ENCODE measurements at places on chromosomes 2 and 18.

GRCh38 chr2:109330056-109330455, 201.1 kb downstream of the SH3RF3 start:
- DNase-seq: no peak

DNA sequence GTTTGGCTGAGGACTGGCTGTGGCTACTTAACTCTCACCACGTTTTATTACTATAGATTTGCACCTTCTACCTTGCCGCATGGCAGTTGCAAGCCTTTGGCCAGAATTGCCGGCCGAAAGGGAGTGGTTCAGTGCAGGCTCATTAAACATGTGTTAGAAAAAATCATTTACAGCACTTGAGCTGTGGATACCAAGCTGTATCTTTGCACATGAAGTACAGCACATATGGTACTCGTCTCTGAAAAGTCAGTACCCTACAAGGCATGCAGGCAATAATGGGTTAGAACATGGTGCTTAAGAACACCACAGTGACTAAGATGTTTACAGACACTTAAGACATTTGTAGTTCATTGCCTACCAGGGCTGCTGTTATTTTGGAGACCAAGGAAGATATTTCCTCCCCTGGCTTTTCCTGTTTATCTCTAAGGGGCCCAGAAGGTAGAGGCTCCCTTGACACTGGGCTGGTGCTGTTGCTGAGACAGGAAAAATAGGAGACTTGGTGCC, 103.1 kb downstream of the ZNF532 start:
- DNase-seq: no peak

DNA sequence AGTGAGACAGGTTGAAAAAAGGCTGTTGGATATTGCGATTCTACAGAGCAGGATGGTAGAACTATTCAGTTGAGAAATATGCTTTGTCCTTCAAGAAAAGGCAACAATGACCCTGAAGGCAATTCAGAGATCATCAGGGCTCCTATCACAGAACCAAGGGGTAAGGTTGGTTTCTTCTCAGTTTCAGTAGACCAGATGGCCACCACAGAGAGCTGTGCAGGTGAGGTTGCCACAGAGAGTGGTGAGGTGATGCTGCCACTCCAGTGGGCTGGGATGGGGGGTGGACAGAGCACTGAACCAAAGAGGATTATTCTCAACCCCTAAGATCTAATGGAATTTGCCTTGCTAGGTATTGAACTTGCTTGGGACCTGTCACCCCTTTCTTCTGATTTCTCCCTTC, 64.6 kb upstream of the ZBTB7C start:
- no peak for DNase-seq

DNA sequence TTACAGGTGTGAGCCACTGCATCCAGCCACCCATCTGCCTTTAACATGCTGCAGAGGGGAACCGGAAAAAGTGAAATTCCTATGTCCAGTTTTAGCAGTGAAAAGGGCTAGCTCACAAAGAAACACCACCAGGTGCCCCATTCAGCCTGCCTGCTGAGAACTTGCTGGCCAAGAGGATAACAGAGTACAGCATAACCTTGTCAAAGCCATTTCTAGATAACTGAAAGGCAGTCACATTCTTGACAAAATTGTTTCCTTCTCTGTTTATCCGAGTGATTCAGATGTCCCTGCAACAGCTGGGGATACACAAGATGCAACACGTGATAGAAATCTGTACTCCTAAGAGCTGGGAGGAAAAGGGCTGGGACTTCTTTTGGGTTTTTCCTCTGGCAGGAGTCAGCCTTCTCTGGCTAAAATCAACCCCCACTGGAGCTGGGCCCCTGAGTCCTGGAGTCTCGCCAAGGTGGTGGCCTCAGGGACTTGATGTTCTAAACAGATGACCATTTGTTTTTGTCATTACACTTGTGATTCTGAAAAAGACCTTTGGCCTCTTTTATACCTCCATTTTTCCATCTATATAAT, 505.4 kb downstream of the BCL11A start:
- DNase-seq: no peak

DNA sequence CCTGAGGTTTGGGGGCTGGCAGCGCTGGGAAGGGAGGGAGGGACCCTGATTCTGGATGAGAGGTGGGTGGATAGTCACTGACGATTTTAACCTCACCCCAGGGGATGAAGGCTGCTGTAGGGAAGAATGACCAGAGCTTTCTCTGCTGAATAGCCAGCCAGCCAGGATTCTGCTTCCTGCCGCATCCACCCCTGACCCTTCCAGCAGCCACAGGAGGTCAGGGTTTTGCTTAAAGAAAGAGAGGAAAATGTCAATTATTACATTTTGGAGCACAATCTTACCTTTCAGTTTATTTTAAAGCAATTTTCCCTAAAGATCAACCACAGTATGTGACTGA, 217.7 kb downstream of the GBX2 start:
- DNase-seq: no peak

DNA sequence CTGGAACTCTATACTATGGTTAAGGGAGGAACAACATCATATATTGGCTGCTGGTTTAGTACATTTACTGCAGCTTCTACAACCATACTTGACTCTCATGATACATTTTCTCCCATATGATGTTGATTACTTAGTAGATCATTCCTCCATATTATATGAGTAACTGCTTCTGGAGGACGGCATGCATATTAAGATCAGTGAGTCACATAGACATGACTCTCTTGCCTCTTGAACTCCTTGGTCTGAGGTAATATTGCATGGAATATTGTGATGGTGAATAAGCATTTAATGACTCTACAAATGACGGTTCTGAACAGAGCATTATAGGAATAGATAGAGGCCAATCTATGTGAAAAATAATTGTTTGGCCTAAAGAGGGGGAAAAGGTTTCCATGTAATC, 418.8 kb upstream of the SPHKAP start:
- DNase-seq: no peak

DNA sequence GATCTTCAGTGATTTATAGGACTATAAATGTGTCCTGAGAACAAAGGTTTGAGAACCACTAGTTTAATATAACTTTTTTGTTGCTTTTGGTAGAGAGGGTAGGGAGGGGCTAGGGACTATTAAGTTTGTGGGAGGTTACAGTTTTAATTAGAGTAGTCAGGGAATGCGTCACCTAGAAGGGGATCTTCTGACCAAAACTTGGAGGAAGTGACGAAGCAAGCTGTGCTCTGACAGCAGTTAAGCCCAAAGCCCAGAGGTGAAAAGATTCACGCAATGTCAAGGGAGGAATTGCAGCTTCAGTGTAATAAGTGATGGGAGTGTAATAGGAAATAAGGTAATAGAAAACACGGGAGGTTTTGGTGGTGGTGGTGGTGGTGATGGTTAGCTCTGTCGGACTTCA, 8.1 kb downstream of the TDRD15 start:
- no peak for DNase-seq

DNA sequence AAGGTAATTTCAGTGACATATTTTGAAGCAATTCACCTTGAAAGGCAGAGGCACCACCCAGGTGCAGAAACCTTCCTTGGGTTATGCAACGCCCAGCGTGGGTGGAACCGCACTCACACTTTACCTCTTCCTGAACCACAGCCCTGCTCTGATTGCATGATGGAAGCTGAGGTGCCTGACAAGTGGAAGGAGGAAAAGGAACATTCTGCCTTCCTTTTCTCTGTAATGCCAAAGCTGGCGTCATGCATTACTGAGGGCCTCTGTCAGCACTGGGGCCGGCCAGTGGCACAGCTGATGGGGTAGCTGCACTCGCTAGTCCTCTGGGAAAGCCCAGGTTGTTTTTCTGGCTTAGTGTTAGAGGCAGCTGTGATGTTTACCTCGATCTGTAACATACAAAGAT, 266.5 kb downstream of the NEDD4L start:
- no peak for DNase-seq

- DNase-seq: no peak
Measured at GRCh38 chr2:168981651-168982050, 49.5 kb downstream of the ABCB11 start.

DNA sequence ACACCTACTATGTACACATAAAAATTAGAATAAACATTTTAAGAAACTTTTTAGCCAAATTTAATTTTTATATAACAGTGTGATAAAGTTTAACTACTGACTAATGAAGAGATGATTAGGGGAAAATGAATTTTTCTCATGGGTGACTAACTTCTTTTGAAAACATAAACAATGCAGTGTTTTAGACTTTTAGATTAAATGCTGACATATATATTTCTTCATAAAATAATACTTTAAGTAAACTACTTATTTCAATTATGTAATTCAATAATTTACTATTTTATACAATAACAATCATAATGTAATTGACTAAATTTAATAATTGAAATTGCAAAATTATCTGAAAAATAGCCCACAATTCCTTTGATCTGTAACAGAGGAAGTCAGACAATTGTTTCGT, 233.3 kb upstream of the PXDN start:
- no peak for DNase-seq

DNA sequence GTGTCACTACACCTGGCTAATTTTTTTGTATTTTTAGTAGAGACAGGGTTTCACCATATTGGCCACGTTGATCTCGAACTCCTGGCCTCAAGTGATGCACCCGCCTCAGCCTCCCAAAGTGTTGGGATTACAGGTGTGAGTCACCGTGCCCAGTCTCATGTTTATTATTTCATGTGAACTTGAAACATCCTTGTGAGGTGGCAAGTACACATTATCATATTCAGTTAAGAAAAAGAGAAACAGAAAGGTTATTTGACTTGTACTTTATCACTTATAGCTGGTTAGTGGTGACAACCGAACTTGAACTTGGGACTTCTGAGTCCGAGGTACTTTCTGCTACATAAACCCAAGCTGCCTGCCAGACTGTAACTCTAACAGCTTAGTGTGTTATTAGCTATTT, 24.4 kb downstream of the ABHD3 start:
- no peak for DNase-seq

DNA sequence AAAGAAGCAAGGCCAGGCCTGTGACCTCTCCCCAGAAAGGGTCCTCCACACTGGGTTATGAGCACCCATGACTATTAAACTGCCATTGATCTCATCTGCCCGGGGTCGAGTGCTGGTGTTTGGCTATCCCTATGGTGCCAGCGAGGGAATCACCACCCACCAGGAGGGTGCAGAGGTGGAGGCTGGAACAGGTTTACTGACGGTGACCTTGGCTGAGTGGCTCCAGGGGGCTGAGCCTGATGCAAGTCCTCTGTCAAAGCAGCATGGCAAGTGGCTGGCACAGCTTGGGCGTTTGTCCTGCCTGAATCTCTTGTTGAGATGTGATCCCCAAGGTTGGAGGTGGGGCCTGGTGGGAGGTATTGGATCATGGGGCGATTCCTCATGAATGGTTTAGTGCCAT, 196.4 kb upstream of the HDAC4 start:
- peak; percentile 49 for DNase-seq

DNA sequence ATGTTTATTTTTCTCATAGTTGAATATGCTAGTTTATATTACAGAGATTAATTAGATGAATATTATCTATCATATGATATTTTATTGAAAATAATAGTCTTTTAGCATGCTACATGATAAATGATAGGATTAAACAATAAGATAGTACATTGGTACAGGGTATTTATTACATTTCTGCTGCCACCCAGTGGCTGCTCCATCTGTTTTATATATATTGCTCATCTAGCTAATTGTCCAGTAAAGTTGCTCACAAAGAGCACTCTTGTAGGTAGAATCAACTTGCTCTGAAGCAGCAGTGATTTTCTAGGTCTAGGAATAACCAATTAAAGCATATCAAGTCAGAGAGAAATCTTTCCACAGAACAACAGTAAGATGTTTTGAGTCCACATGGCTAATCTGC, 183.3 kb downstream of the ASXL3 start:
- no peak for DNase-seq

GRCh38 chr2:46278952-46279351, 18.3 kb upstream of the EPAS1 start:
- DNase-seq: no peak

GRCh38 chr2:219323434-219323833, 9.1 kb downstream of the RESP18 start:
- no peak for DNase-seq

DNA sequence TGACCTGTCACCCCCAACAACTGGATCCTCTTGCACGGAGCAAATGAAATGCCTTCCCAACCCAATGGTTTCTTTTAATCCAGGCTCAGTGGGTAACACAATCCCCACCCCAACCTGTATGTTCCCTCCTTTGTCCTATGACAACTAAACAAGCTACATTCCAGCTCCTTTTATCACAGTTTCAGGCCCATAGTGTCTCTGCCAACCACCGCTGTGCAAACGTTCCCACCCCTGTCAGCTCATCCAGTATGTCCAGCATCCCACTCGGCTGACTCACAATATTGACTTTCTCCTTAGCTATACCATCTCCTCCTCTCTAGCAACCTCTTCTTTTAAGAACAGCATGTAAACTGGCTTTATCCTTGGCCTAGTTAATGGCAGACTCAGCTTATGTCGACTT, 117.9 kb upstream of the PPP1CB start:
- DNase-seq: peak; percentile 73

GRCh38 chr2:50241282-50241681, 790.6 kb downstream of the NRXN1 start:
- no peak for DNase-seq

GRCh38 chr18:8116341-8117005, 492.8 kb upstream of the RAB12 start:
- no peak for DNase-seq

GRCh38 chr18:32472841-32473240, 2.2 kb upstream of the GAREM1 start:
- DNase-seq: no peak

DNA sequence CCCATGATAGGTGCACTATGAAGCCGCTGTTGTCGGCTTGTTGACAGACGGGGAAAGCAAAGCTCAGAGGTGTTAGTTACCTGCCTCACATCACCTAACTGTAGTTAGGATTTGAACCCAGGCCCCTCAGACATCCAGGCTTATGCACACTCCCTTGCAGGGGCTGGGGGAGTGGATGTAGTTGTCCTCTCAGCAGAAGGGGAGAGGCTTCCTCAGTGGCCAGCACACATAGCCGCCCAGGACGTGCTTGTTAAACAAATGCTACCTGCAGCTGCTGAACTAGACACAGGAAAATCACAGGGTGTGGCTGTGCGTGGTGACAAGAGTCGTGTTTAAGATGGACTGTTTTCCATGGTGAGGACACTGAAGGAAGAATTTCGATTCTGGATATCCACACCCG, 39.2 kb downstream of the GREB1 start:
- DNase-seq: no peak

DNA sequence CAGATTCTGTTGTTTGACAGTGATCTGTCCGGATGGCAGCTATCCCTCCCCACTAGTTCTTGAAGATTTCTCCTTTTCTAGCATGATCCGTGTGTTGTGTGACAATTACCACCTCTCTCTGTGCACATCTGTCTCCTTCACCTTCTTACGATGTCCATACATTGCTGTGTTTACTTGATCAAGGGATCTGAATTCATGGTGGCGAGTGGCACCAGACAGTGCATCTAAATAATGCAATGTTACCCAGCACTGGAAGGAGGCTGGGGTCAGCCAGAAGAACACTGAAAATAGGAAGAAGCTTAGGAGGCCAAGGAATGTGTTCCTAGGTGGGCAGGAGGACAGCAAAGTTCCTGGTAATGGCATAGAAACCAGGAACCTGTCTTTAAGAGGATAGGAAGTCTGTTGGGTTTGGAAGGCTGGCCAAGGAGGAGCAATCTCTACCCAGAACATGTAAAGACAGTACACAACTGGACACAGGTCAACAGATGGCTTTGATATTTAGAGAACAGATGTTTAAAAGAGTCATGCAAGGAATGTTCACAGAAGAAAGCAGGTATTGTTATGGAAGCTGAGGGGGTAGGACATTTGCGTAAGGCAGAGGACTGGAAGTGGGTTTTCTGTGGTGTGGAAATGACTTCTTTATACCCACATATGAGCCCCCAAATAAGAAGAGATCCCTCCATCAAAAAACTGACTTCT, 126.4 kb downstream of the HRH4 start:
- DNase-seq: no peak

- DNase-seq: no peak
Measured at GRCh38 chr18:74456349-74457042, 612 bp downstream of the DIPK1C start.

GRCh38 chr18:46332921-46333341, 228.7 kb downstream of the HAUS1 start:
- no peak for DNase-seq
